Trophoblast cell (in vitro differentiated cells and primary cell): ENCODE measurements at places on chromosomes 5 and 9.
A peak's percentile ranks its signal among the peaks of the same experiment; 100 is the strongest.

GRCh38 chr5:67900514-67900913 lies 315.0 kb upstream of the PIK3R1 start:
- H3K36me3 ChIP-seq, result no peaks in the 10 kb centered on the region
- no peak overlapping the region for H3K27ac ChIP-seq
- DNase-seq, result no peak
- H3K4me1 ChIP-seq, result no peaks in the 10 kb centered on the region
- no peak overlapping the region for H3K4me3 ChIP-seq

DNA sequence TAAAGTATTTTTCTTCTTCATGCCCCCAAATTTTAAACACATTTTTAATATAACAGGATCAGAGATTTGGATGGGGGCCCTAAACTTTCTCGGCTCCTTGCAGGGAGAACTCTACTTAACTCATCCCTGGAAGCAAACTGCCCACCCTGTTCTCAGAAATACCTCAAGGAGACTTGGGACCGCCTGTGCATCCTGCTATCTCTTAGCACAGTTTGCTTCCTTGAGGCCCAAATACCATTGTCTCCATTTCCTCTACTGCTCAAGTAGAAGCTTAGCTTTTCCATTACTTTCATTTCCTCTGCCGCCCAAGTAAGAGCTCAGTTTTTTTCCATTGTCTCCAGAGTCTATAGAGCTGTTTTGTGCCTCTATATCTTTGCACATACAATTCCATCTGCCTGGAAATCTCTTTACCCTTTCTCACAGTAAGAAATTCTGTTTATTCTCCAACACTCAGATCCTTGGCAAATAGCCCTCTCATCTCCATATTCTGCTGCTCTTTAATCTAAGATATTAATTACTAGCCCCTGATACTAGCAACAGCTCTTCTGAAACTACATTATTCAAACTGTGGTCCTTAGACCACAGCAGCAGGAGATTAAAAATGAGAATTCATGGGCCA lies 137.8 kb downstream of the CEMIP2 start:
- H3K27ac ChIP-seq, result no peak overlapping the region
- H3K36me3 ChIP-seq, result no peaks in the 10 kb centered on the region
- no peak for DNase-seq
- no peaks in the 10 kb centered on the region for H3K4me1 ChIP-seq

GRCh38 chr5:115320006-115320405 lies 23.6 kb upstream of the CCDC112 start:
- H3K4me3 ChIP-seq, result no peak overlapping the region
- DNase-seq, result peak; percentile 18

- no peaks in the 10 kb centered on the region for H3K27me3 ChIP-seq
- peak overlapping the region; percentile 33 for H3K27ac ChIP-seq
Observed at GRCh38 chr5:41415242-41415641, 95.2 kb downstream of the PLCXD3 start.

DNA sequence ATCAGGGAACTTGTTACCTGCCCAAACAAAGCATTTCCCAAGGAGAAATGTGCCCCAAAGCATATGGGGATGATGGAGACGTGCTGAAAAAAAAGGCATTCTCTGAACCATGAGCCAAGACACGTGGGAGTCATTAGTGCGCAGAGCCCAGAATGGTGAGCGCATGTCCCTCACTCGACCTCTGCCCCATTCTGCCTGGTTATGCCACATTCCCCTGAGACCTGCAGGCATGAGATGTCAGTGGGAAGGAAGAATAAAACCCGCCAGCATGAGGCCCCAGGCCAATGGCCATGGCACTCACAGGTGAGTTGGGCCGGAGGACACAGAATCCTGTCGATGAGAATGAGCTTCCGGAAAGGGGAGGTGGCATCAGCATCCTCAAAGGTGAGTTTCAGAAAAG lies 228.9 kb downstream of the CDK5RAP2 start:
- no peaks in the 10 kb centered on the region for H3K36me3 ChIP-seq
- no peak overlapping the region for H3K27ac ChIP-seq
- peaks cover 3% of the 10 kb centered on the region for H3K4me1 ChIP-seq
- peak; percentile 84 for DNase-seq
- H3K4me3 ChIP-seq, result no peak overlapping the region

DNA sequence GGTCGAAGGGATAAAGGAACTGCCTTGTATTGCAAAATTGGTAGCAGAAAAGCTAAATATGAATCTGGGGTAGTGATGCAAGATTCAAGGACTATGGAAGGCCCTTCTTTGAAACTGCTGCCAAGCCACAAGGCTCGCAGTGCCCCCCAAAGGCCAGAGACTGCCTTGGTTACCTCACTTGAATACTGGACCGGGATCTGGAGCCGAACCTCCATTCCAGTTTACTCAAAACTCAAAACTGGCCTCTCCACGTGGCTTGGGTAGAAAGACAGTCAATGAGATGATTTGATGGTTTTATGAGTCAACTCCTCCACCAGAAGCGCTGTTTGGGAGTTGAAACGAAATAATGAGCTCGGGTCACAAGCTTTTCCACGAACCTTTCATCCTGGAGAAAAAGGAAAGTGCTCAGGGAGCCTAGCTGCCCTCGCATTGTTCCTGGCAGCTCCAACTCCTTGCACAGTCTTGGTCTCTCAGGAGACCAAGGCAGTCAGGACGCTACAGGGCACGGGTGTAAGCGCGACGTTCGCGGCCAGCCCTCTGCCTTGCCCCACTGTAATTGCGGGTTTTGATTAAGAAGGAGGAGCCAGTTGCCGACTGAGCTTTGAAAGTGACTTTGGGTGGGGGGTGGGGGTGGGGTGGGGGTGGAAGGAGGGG lies 2.8 kb downstream of the ST8SIA4 start:
- H3K27ac ChIP-seq, result no peak overlapping the region
- peak overlapping the region; percentile 59 for H3K4me3 ChIP-seq

- peaks cover 8% of the 10 kb centered on the region for H3K4me1 ChIP-seq
- no peak overlapping the region for H3K27ac ChIP-seq
- no peaks in the 10 kb centered on the region for H3K27me3 ChIP-seq
- H3K36me3 ChIP-seq, result no peaks in the 10 kb centered on the region
- DNase-seq, result no peak
Observed at GRCh38 chr9:133253268-133253667, 21.7 kb downstream of the ABO start.

GRCh38 chr9:14062586-14063221 lies 251.2 kb downstream of the NFIB start:
- no peak overlapping the region for H3K27ac ChIP-seq
- H3K36me3 ChIP-seq, result no peaks in the 10 kb centered on the region
- H3K27me3 ChIP-seq, result no peaks in the 10 kb centered on the region
- peak; percentile 80 for DNase-seq

GRCh38 chr5:160367885-160368284 lies 2.5 kb downstream of the C1QTNF2 start:
- peaks cover 20% of the 10 kb centered on the region for H3K27me3 ChIP-seq
- H3K27ac ChIP-seq, result no peak overlapping the region
- DNase-seq, result no peak

- no peaks in the 10 kb centered on the region for H3K27me3 ChIP-seq
- H3K4me3 ChIP-seq, result no peak overlapping the region
- peaks cover 2% of the 10 kb centered on the region for H3K4me1 ChIP-seq
- no peak overlapping the region for H3K27ac ChIP-seq
Observed at GRCh38 chr5:90641528-90641927, 82.9 kb downstream of the ADGRV1 start.

DNA sequence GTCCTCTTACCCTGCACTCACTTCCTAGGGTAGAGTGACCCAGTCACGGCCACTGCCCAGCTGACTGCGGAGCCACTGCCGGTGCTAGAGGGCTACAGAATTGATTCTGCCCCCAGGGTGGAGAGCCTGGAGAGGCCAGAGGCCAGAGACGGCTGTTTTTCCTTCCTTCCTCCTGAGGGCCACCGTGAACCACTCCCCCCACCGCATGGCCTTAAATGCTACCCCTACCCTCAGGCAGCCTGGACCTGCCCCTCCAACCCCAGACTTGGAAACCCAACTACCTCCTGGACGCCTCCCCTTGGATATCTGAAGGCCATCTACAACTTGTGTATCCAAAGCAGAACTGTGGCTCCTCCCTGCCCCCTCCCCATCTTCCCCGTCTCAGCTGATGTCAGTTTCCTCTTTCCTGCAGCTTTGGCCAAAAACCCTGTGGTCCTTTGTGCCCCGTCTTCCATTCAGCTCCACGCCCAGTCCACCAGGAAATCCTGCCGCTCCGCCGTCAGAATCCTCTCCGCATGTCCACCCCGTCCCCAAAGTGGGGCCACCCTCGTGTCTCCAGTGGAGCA lies 16.3 kb downstream of the SH2D3C start:
- H3K4me1 ChIP-seq, result peaks cover 6% of the 10 kb centered on the region
- no peak overlapping the region for H3K4me3 ChIP-seq
- H3K27me3 ChIP-seq, result no peaks in the 10 kb centered on the region
- no peak for DNase-seq

DNA sequence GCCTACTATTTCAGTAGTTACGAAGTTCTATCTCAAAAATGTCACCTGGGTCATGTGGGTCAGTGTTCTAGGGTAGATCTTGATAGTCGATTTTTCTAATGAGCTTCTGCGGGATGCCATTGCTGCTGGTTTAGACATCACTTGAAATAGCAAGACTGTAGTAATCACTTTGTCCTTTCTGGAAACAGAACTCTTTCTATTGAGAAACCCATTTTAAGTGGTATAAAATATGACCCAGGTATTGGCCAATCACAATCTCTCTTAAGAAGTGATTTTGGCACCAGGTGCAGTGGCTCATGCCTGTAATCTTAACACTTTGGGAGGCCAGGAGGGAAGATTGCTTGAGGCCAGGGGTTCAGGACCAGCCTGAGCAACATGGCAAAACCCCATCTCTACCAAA lies 17.6 kb downstream of the ARRDC3 start:
- H3K27me3 ChIP-seq, result no peaks in the 10 kb centered on the region
- peaks cover 6% of the 10 kb centered on the region for H3K36me3 ChIP-seq
- H3K4me3 ChIP-seq, result no peak overlapping the region
- peak; percentile 88 for DNase-seq
- H3K27ac ChIP-seq, result no peak overlapping the region

- H3K4me1 ChIP-seq, result no peaks in the 10 kb centered on the region
- no peaks in the 10 kb centered on the region for H3K27me3 ChIP-seq
- H3K27ac ChIP-seq, result no peak overlapping the region
Observed at GRCh38 chr5:11076945-11077613, 316.0 kb upstream of the DAP start.

- H3K4me3 ChIP-seq, result no peak overlapping the region
- no peaks in the 10 kb centered on the region for H3K36me3 ChIP-seq
- no peaks in the 10 kb centered on the region for H3K27me3 ChIP-seq
- no peak for DNase-seq
- H3K4me1 ChIP-seq, result no peaks in the 10 kb centered on the region
- H3K27ac ChIP-seq, result no peak overlapping the region
Observed at GRCh38 chr5:11037080-11037479, 276.0 kb upstream of the DAP start.

DNA sequence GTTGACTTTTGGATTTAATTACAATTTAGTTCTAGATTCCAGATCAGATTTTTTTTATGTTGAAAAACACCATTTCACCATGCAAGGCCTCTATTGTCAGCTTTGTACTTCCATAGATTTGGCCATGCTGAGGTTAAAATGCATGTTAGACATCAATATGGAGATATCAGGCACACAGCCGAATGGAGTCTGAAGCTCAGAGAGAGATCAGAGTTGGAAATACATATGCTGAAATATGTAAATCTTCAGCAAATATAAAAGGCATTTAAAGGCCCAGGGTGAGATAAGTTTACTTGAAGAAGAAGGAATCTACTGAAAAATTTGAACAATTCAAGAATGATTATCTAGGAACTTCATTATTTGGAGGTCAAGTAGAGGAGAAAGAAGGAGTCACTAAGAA lies 139.6 kb downstream of the CHSY3 start:
- H3K27ac ChIP-seq, result no peak overlapping the region
- no peaks in the 10 kb centered on the region for H3K36me3 ChIP-seq
- no peak overlapping the region for H3K4me3 ChIP-seq
- no peaks in the 10 kb centered on the region for H3K27me3 ChIP-seq
- DNase-seq, result no peak
